Central memory CD8-positive, alpha-beta T cell (primary cell): ENCODE measurements at places on chromosomes 3 and 15.

DNA sequence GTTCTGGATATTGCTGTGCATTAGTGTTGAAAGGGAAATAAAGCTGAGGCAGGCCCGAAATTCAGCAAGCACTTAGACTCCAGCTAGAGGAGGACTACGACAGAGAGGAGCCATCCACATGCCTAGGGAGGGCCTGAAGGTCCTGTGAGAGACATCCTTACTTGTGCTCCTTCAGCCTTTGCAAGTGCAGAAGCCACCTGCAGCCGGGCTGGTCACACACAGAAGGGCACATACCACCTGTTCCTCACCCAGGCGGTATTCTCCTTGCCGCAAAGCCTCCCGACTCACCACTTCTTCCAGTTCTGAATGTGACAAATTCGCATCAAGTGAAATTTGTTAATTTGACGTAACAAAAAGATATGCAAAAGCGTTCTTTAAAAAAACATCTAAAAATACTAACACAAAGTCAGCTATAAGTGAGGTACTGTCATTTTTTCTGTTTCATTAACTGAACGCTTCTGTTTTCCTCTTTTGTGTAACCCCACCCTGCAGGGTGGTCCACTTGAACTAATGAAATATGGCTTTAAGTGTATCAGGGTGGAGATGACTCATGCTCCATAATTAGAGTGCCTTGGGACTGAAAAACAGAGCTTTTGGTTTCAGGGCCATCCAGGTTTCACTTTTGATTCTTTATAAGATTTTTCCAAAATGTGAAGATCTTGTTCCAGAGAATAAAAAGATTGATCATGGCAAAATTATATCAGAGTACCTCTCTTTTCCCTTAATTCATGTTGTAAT lies 467.9 kb upstream of the ATP11B start:
- DNase-seq, result no peak
- H3K27ac ChIP-seq, result no peak overlapping the region
- H3K4me1 ChIP-seq, result no peaks in the 10 kb centered on the region
- H3K27me3 ChIP-seq, result no peaks in the 10 kb centered on the region
- H3K36me3 ChIP-seq, result no peaks in the 10 kb centered on the region

DNA sequence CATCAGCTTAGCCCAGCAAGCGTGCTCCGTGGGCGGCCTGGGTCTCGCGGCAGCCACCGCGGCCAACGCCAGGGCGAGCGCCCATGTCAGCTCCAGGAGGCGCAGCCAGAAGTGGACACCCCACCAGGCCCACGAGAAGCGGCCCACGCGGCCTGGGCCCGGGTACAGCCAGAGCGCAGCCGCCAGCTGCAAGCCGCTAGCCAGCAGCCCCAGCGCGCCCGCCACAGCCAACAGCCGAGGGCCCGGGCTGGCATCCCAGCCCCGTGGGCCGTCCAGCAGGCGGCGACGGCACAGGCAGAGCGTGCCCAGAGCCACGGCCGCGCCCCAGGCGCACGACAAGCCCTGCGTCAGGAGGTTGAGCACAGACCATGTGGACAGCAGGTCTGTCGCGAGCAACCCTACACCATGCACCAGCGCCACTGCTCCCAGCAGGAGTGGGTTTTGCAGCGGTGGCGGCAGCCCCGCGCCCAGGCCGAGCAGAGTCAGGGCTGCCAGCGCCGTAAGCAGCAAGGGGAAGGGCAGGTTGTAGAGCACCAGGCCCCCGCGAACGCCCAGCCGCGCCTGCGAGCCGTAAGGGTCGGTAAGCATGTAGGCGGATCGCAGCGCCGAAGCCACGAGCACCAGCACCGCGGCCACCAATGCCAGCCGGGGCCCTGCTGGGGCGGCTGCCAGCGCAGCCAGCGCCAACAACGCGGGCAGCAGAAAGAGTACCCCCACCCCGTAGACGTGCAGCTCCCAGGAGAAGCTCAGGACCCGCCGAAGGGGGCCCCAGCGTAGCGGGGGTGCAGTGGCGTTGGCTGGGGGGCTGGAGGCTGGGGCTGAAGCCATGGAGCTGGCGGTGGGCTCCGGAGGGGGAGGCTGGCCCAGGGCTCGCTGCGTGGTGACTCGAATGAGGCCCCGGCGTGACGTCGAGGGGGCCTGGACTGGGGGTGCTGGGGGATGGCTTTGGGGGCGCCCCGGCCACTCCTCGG lies 4.9 kb downstream of the PRRT3 start:
- H3K36me3 ChIP-seq, result peaks cover 5% of the 10 kb centered on the region
- no peak for DNase-seq
- H3K27me3 ChIP-seq, result no peaks in the 10 kb centered on the region
- H3K4me3 ChIP-seq, result no peak overlapping the region
- no peak overlapping the region for H3K27ac ChIP-seq
- peaks cover 14% of the 10 kb centered on the region for H3K4me1 ChIP-seq

DNA sequence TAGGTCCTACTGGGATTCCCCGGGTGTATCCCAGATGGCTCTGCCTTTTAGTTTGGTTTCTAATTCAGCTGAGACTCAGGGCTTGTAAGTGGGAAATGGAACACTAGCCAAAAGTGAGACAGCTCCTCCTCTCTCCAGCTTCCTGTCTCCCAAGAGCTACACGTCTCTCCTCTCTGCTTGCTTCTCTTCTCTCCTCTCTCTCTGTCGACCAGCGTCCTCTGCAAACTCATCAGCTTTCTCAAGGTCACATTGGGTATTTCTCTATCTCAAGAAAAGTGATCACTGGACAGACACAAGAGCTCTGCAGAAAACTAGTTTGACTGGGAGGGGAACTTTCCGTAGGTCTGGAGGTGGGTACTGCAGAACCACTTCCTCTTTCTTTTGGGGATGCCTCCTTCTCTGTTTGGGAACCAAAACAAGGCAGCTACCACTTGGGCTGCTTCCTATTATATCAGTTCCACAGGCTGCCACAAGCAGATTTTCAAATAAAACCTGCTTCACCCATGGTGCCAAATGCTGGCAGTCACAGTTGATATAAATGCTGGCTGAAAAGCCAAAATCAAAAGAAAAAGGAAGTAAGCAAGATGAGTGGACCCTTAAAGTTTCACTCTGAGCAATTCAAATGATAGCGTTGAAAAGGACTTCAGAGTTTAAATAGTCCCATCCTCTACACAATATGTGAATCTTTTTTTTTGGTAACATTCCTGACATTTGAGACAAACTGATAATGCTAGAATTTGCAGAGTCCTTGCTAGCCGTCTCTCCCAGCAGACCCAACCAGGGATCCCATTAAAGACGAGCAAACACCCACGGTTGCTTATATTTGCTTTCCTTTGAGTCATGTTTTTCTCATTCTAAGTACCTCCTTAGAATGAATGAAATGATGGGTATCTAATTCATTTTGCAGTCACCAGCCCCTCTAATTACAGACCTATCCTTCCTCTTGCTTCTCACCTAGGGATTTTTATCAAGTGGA lies 7.2 kb upstream of the DYNC1LI1 start:
- H3K27me3 ChIP-seq, result no peaks in the 10 kb centered on the region
- peaks cover 6% of the 10 kb centered on the region for H3K4me1 ChIP-seq
- no peak for DNase-seq
- peak overlapping the region; percentile 1 for H3K27ac ChIP-seq
- H3K4me3 ChIP-seq, result peak overlapping the region; percentile 7

- no peaks in the 10 kb centered on the region for H3K27me3 ChIP-seq
- no peaks in the 10 kb centered on the region for H3K36me3 ChIP-seq
- H3K27ac ChIP-seq, result no peak overlapping the region
- H3K4me1 ChIP-seq, result no peaks in the 10 kb centered on the region
Measured at GRCh38 chr15:47961401-47962090, 159.2 kb upstream of the SLC24A5 start.

- H3K36me3 ChIP-seq, result no peaks in the 10 kb centered on the region
- no peak overlapping the region for H3K27ac ChIP-seq
- no peaks in the 10 kb centered on the region for H3K4me1 ChIP-seq
- no peak for DNase-seq
- H3K4me3 ChIP-seq, result no peak overlapping the region
Measured at GRCh38 chr3:35601959-35602358, 37.4 kb upstream of the ARPP21 start.

- H3K4me3 ChIP-seq, result peak overlapping the region; percentile 7
- H3K27ac ChIP-seq, result no peak overlapping the region
- peaks cover 2% of the 10 kb centered on the region for H3K36me3 ChIP-seq
- no peaks in the 10 kb centered on the region for H3K27me3 ChIP-seq
- H3K4me1 ChIP-seq, result no peaks in the 10 kb centered on the region
Measured at GRCh38 chr3:70000028-70000410, 486 bp downstream of the SAMMSON start.

DNA sequence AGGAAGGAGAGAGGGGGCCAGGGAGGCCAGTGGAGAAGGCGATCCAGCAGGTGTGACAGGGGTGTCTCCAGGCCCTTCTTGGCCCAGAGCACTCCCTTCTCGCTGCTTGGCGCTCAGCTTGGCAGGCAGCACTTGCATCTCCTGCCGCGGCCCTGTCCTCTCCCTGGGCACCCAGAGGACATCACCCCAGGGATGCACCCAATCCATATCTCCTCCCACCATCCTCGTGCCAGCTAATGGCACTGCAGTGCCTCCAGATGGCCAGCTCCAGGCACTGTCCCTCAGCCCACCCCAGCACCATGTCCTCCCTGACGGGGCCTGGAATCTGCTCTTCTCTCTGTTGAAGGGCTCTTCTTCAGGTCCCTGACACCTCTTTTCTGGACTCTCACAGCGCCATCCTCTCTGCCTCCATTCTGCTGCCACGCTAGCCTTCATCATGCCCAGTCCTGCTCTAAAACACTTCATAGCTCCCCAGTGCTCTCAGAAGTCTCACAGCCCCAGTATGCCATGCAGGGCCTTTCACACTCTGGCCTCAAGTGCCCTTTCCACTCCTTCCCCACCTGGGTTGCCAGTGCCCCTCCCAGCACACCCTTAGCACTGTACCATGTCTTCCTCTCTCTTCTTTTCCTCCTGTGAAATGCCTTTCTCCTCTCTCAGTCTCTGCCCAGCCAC lies 106.8 kb upstream of the SLC6A11 start:
- H3K27me3 ChIP-seq, result peaks cover 81% of the 10 kb centered on the region
- peak overlapping the region; percentile 1 for H3K4me3 ChIP-seq
- no peak overlapping the region for H3K27ac ChIP-seq
- peaks cover 8% of the 10 kb centered on the region for H3K4me1 ChIP-seq
- H3K36me3 ChIP-seq, result no peaks in the 10 kb centered on the region

- no peak overlapping the region for H3K4me3 ChIP-seq
- no peaks in the 10 kb centered on the region for H3K4me1 ChIP-seq
- no peak for DNase-seq
- H3K27ac ChIP-seq, result no peak overlapping the region
- no peaks in the 10 kb centered on the region for H3K36me3 ChIP-seq
Measured at GRCh38 chr15:35394416-35394815, 151.5 kb downstream of the DPH6 start.

GRCh38 chr3:22496641-22497040 lies 706.5 kb upstream of the UBE2E2 start:
- H3K36me3 ChIP-seq, result peaks cover under 1% of the 10 kb centered on the region
- no peak for DNase-seq

DNA sequence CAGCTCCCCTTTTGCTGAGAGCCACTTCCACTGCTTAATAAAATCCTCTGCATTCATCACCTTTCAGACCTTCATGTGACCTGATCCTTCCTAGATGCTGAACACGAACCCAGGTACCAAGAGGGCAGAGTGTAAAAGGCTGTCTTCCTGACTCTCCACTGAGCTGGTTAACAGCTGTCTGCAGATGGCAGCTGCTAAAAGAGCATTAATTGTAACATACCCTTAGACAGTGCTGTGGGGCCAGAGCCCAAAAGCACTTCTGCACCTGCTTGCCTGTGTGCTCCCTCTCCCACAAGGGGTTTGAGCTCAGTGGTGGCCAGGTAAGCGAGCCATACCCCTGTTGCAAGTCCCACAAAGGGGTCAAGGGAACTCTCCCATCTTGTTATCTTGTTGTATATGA lies 187.3 kb downstream of the UBE2E2 start:
- no peak overlapping the region for H3K4me3 ChIP-seq
- no peak overlapping the region for H3K27ac ChIP-seq
- H3K36me3 ChIP-seq, result no peaks in the 10 kb centered on the region
- peaks cover 1% of the 10 kb centered on the region for H3K27me3 ChIP-seq
- no peak for DNase-seq

- no peaks in the 10 kb centered on the region for H3K36me3 ChIP-seq
- H3K27me3 ChIP-seq, result peaks cover 79% of the 10 kb centered on the region
- no peak overlapping the region for H3K27ac ChIP-seq
- H3K4me1 ChIP-seq, result no peaks in the 10 kb centered on the region
Measured at GRCh38 chr15:101559952-101560351, 70.4 kb upstream of the PCSK6 start.

DNA sequence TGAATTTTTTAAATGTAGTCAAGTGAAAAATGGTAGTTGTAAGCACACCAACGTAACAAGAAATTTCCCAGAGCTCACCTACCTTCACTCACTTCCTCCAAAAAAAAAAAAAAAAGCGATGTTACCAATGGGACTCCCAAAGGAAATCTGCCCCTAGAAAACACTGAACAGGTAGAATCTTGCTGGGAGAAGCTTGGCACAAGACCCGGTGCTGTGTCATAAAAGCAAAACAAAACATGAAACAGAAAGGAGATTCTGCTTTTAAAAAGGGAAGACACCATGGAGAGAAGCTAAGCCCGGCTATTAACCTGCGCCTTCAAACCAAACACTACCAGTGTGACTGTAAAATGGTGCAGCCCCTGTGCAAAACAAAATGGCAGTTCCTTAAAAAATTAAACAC lies 40.5 kb downstream of the PGPEP1L start:
- H3K4me1 ChIP-seq, result no peaks in the 10 kb centered on the region
- H3K36me3 ChIP-seq, result peaks cover 3% of the 10 kb centered on the region
- peaks cover 25% of the 10 kb centered on the region for H3K27me3 ChIP-seq
- no peak overlapping the region for H3K27ac ChIP-seq

- DNase-seq, result no peak
- H3K4me3 ChIP-seq, result peak overlapping the region; percentile 67
- peaks cover 26% of the 10 kb centered on the region for H3K36me3 ChIP-seq
- peaks cover 7% of the 10 kb centered on the region for H3K4me1 ChIP-seq
- peak overlapping the region; percentile 90 for H3K27ac ChIP-seq
Measured at GRCh38 chr3:38085311-38085942, 46.4 kb downstream of the DLEC1 start.

DNA sequence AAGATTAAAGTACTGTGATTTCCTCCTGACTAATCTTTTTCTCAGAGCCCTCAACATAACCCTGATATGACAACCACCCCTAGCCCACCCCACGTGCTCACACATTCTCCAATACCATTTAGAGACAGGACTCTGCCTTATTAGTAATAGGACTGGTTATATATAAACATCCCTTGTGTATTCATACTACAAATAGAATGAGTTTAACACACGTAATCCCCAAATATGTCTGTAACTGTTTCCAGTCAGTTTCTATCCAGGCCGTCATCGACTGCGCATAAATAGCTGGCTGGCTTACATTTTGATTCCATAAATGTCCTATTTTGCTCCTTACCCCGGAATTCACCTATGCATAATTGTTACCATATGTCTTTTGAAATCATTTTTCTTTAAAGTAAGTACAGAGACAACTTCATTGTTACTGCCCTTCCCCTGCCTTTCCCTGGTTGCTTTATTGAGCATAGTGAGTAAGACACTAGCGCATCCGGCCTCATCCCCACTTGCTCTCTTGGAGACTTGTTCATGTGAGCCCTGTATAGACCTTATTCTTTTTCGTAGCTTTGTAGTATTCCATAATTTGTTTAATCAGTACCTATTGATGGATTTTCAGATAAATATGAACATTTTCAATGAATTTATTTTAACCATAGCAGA lies 3.5 kb upstream of the P2RY14 start:
- no peak overlapping the region for H3K27ac ChIP-seq
- no peaks in the 10 kb centered on the region for H3K36me3 ChIP-seq

- H3K4me1 ChIP-seq, result no peaks in the 10 kb centered on the region
- H3K27me3 ChIP-seq, result peaks cover 56% of the 10 kb centered on the region
- no peaks in the 10 kb centered on the region for H3K36me3 ChIP-seq
- DNase-seq, result no peak
Measured at GRCh38 chr3:12132881-12133280, 25.8 kb downstream of the TIMP4 start.

GRCh38 chr15:87816811-87817210 lies 439.7 kb downstream of the NTRK3 start:
- DNase-seq, result no peak
- no peak overlapping the region for H3K27ac ChIP-seq
- H3K4me3 ChIP-seq, result no peak overlapping the region
- H3K36me3 ChIP-seq, result no peaks in the 10 kb centered on the region
